ENCODE measurements at places on chromosomes 4 and X. TPM values are rescaled to one million over a fixed set of nuclear protein-coding genes. Genes with fewer than 3 reads are reported as not detected.

Gene ATP1B4
- total RNA-seq = not detected

Gene VAMP7
- total RNA-seq = 39.5 TPM

Gene ADH1A
- total RNA-seq = not detected

Gene SSX3
- not detected for total RNA-seq

Gene DDX53
- not detected for total RNA-seq

Gene GABRE
- total RNA-seq = not detected

Gene PPEF2
- total RNA-seq = not detected

Gene SSX1
- not detected for total RNA-seq

Gene MAGEE1
- 2.8 TPM for total RNA-seq

Gene LGI2
- total RNA-seq = not detected

Gene RAB40A
- not detected for total RNA-seq

Gene NEIL3
- total RNA-seq = 29.3 TPM

Gene ARR3
- not detected for total RNA-seq

Gene CC2D2A
- total RNA-seq = not detected

Gene GPC4
- total RNA-seq = not detected

Gene NKX3-2
- not detected for total RNA-seq

Gene CYLC1
- total RNA-seq = not detected

Gene SSX4B
- total RNA-seq = not detected

Gene SPANXN5
- total RNA-seq = not detected

Gene CXorf65
- 26.4 TPM for total RNA-seq

Gene CCNG2
- total RNA-seq = 48.7 TPM

Gene HTN1
- not detected for total RNA-seq

Gene MGAT4D
- not detected for total RNA-seq

Gene STAP1
- total RNA-seq = 29.5 TPM

Gene LDB2
- total RNA-seq = not detected

Data from activated CD4-positive, alpha-beta memory T cell treated with anti-CD3 and anti-CD28 coated beads, Interleukin-2, amount 10 ng/mL, durations not matched to agents 7 days and 5 days (primary cell).